ENCODE measurements at places on chromosomes 2 and 18.

DNA sequence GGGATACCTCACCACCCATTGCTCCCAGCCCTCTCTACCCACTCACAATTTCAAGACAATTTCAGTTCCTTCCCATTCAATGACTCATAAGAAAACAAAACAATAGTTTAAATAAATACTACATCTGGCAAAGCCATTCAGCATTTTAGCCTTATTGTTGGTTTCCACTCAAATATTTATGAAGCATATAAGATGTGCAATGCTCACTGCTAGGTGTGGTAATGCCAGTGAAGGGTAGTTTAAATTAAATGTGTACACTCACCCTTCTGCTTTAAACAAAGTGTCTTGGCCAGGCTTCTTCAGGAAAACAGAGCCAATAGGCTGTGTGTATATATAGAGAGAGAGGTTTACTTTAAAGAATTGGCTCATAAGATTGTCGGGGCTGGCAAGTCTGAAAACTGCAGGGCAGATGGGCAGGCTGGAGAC, 37.0 kb downstream of the INO80C start:
- no peak for ATAC-seq

GRCh38 chr18:6746386-6746960, 17.0 kb downstream of the ARHGAP28 start:
- ATAC-seq, result no peak

- no peak for ATAC-seq
Observed at GRCh38 chr2:145644820-145645302, 1124.9 kb upstream of the ZEB2 start.

- no peak for ATAC-seq
Observed at GRCh38 chr2:19649142-19649541, 252.6 kb downstream of the TTC32 start.

- ATAC-seq, result no peak
Observed at GRCh38 chr2:224946895-224947294, 95.4 kb downstream of the DOCK10 start.

Measured in gastroesophageal sphincter (tissue), 4 donors.